ENCODE measurements at places on chromosomes 7 and 10.

DNA sequence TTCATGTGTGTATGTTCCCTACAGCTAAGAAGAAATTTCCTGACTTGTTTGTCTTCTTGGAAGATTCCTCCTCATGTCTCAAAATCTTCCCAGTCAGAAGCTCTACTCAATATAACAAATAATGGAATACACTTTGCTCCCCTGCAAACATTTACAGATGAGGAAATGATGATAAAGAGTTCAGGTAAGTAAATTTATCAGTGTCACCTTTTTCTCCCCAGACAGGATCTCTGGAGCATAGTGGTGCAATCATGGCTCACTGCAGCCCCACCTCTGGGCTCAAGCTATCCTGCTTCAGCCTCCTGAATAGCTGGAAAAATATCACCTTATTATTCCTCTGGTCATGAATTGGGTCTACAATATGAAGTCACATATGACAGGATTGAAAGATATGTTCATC, 25.5 kb downstream of the ACADSB start:
- no peak for DNase-seq

DNA sequence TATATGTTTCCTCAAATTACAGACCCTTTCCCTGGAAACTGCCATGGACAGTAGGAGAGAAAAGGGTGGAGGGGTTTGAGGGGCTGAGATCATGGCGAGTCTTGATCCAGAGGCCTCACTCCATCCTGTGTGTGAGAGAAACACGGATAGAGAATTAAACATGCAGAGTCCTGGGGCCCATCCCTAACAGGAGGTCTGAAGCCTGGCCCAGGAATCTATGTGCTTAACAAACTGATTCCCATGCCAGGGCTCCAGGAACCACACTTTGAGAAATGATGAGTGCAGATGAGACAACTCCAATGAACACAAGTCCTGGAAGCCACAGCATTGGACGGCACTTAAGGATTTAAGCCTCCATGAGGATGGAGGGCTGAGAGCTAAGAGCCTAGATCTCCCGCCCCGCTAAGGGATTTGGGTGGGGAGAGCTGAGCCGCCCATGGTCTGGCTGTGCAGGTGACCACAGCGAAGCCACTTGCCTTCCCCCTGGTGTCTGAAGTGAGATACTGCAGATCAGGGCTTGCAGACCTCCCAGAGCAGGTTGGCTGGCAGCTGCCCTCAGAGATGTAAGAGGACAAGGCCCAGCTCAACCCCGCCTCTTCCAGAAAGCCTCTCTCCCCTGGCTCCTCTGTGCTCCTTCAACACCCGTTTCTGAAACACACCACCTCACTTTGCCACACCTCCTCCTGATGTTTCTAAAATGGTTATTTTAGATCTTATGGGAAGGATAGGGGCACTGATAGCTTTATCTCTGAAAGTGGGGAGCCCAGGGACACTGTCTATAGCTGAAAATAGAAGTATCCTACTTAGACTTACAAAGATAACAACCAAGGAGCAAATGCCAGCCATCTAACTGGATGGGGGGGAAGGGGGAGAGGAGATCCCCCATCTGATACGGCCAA, 24.8 kb upstream of the EIF5AL1 start:
- no peak for DNase-seq

- DNase-seq: no peak
Measured at GRCh38 chr10:62635127-62635526, 169.4 kb upstream of the ADO start.

DNA sequence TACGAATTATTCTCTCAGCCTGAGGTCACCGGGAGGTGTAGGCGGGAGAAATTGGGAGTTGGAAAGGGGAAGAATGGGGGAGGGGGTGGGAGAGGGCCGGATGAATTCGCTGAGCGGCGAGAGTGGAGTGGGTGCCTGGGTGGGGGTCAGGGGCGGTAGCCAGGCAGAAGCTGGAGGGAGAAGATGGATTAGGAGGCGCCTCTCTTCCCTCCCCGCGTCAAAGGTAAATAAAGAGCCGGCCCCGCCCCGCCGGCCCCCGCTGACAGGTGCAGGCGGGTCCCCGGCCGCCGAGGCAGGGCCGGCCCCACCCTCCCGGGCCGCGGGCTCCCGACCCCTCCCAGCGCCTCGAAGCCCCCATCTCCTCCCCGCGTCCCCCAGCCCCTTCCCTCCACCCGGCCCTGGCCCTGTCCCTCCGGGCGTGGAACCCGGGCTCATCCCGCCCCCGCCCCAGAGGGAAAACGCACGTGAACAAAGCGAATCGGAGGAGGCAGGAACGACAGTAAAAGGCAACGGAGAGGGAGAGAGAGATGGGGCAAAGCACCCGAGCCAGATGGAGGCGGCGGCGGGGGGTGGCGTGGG, 872 bp downstream of the FAM131B start:
- no peak for DNase-seq

DNA sequence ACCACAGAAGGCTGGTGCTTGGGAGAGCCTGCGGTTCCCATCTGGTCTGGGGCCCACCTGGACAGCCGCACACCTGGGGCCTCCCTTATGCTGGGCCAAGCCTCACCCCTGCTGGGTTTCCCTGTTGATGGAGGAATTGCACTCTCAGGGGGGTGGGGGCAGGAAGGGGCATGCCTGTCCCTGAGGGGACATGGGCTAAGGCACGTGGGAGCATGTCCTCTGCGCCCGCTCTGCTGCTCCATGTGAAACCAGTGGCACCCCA, 43.4 kb downstream of the OAT start:
- no peak for DNase-seq

DNA sequence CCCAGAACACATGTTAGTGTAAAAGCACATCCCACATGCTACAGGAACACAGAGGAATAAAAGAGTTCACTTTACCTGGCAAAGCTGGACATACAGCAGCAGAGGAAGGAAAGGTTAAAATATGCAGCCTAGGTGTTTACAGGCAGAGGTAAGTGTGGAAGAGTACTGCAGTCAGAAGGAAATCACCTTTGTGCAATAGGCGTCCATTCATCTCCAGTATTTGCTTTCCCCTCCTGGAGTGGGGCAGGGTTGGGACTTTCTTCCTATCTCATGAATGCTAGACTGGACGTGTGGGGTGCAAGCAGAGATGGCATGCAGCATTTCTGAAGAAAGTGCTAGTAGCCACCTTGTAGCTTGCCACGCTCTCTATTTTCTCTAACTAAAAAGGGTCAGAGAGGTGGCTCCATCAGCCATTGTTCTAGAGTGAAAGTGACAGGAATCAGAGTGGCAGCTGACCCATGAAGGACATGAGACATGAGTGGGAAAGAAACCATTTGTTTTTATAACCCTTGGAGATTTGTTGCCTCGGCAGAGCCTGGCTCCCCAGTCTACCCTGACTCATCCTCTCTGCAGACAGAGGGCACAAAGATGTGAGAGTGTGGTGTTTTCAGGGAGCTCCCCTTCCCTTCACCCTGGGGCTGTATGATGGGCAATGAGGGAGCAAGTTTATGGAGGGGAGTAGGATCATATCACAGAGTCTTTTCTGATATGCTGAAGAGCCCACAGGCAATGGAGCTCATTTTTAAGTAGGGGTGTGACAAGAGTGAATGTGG, 101.2 kb upstream of the SEC61G start:
- no peak for DNase-seq

- no peak for DNase-seq
Measured at GRCh38 chr10:24202181-24202570, 6.8 kb upstream of the KIAA1217 start.

DNA sequence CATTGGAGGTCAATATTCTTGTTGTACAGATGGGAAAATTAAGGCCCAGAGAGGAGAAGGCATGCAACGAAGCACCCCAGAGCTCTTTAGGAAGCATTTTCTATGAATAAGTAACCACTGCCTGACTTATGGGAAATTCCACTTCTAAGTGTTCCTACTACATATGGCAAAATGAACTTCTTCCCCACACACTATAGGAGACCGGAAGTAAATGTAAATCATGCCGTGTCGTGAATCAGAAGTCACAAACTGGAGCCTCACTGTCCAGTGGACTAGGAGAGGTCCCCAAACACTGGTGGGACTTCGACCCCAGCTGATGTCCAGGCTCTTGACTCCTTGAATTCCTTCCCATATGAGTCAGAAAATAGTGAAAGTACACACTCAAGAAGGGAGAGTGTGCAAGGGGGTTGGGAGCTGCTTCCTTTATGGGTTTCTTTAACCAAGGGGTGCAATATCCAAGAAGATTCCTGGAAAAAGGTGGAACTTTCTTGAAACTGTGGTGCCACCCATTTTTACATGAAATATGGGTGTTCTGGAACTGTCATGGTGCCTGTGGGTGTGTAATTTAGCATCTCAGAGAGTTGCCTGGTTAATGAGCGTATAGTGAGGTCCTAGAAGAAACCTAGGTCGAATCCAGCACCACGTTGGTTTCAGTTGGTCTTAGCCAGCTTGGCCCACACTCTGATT, 6.7 kb downstream of the RASSF4 start:
- DNase-seq: no peak

DNA sequence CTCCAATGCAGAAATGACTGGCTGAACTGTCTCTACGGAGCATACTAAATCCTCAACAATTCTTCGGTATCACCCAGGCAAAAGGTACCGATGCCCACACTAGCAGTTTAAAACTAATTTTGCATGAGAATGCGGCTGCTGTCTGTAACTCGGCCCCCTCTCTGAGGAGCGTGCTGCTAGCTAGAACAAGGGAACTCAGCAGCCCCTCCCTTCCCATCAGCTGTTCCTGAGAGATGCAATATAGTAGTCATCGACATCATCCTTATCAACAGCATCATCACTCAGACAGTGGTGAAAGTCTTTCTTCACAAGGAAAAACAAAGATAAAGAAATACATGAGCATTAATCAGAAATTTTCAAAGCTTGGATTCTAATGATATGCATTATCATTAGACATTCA, 189.1 kb upstream of the FRMD4A start:
- DNase-seq: no peak
